ENCODE measurements at places on chromosomes 2 and 18.

DNA sequence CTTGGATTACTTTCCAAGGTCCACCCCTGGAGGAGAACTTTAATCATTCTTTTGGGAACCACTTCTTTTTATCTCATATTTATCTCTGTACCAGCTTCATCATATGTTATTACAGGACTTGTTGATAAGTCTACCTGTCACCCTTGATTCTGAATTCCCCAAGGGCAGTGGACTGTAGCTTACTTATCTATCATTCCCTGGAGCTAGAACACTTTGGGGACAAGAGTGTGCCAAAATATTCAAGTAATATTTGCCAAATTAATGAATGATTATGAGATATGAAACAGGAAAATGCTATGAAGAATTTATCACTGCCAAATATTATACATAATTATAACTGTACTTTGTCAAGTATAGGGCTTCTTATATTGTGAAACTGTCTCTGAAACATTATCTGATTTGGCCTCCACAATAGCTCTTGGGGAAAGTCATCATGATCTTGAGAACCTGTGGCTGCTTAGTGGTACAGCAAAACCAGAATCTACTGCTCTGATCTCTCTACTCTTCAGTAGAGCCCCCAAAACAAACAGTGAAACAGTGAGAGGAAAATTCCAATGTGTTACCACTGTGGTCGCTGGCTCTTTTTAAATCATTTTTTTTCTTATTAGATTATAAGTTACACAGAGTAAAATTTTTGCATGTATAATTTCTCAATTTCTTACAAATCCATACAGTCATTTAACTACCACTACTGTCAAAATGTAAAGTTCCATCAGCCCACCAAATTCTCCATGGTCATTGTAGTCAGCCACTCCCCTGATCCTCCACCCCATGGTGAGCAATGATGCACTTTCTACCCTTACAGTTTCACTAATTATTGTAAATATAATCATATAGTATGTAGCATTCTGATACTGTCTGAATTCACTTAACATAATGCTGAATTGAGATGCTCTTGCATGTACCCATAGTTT is 197.5 kb downstream of the PIEZO2 start:
- no peak for DNase-seq

DNA sequence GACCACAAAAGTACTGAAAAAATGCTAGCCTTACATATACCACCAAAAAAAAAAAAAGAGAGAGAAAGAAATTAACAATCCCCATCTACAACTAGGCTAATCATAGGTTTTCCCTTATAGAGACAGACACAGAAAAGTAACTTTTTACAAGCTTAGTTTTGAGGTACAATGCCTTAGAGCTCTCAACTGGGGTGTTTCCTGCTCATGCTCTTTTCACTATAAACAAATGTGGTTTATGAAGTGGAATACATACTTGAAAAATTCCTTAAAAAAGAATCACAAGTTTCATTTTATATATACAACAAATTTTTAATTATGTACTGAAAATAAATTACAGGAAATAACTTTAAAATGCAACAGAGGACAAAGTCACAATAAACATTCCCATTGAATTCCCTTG is 82.5 kb downstream of the ATL2 start:
- no peak for DNase-seq

- no peak for DNase-seq
Measured at GRCh38 chr18:79672490-79673276, 6.9 kb upstream of the CTDP1 start.

DNA sequence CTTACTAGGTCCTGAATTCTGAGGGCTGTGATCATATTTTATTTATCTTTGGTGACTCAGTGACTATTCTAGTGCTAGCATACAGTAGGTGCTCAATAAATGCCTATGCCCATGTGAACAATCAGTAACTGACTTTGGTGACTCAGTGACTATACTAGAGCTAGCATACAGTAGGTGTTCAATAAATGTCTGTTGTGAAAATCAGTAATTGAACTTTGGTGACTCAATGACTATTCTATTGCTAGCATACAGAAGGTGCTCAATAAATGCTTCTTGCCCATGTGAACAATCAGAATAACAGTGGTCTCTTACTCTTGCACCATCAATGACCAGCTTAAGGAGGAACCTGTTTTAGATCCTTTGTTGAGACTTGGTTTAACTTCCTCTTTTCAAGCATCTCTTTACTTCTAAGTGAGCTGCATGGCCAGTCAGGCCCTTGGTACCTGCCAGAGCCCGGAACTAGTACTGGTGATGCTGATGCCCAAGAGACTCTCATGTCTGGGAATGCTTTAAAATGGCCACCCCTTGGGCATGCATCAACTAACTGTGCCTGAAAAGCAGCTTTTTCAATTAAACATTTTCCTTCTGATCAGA is 214.9 kb upstream of the SPRED2 start:
- DNase-seq, result peak; percentile 57

- DNase-seq, result peak; percentile 96
Measured at GRCh38 chr2:71925268-71926088, 222.2 kb downstream of the CYP26B1 start.

GRCh38 chr2:168392024-168392423 is 64.0 kb upstream of the CERS6 start:
- no peak for DNase-seq

GRCh38 chr2:10549195-10549594 is 101.1 kb upstream of the ODC1 start:
- DNase-seq, result no peak

DNA sequence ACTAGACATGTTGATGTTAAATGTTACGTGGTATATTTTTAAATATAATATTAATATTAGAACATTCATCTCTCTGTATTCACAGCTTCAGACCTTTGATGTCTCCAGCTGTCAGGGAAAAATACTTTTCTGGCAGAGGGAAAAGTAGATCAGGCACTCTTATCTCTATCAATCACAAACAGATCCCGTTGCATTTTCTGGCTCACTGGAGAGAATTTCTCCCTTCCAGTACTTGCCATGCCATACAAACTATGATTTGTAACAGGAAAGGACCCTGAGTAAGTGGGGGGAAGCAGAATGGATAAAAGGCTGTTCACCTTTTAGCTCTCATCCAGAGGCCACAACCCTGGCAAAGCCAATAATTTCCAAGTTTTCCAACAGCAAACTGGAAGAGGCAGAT is 158.0 kb downstream of the TCF4 start:
- no peak for DNase-seq

GRCh38 chr2:50006327-50006726 is 852.0 kb upstream of the FSHR start:
- no peak for DNase-seq

GRCh38 chr18:43248610-43249249 is 28.6 kb downstream of the SYT4 start:
- no peak for DNase-seq

GRCh38 chr2:112061840-112062239 is 6.8 kb downstream of the TMEM87B start:
- no peak for DNase-seq

- no peak for DNase-seq
Measured at GRCh38 chr2:120674246-120675170, 61.2 kb upstream of the GLI2 start.

All from NB4 (cell line).